Mucosa of gallbladder (tissue), 1 donor: ENCODE measurements at places on chromosomes 7 and 10. TPM values are rescaled to one million over a fixed set of nuclear protein-coding genes. Genes with fewer than 3 reads are reported as not detected.

VGF gene
- 0.29 TPM for total RNA-seq

PYROXD2 gene
- total RNA-seq = 23.1 TPM

ACBD7 gene
- total RNA-seq = 0.40 TPM

SPDYE1 gene
- not detected for total RNA-seq

ST8SIA6 gene
- 0.92 TPM for total RNA-seq

LHFPL3 gene
- not detected for total RNA-seq

PRSS37 gene
- total RNA-seq = not detected

ZKSCAN1 gene
- 173 TPM for total RNA-seq

FGFR2 gene
- 135 TPM for total RNA-seq

OPN4 gene
- not detected for total RNA-seq

IDI2 gene
- not detected for total RNA-seq

- DNase-seq = no peak
These were observed 78.2 kb downstream of the NKX6-2 start for GRCh38 chr10:132707776-132708171.

- DNase-seq = no peak
These were observed 158.6 kb downstream of the SNX13 start for GRCh38 chr7:17781491-17782215.

GRCh38 chr7:113722006-113722405 lies 196.8 kb downstream of the PPP1R3A start:
- no peak for DNase-seq

DNA sequence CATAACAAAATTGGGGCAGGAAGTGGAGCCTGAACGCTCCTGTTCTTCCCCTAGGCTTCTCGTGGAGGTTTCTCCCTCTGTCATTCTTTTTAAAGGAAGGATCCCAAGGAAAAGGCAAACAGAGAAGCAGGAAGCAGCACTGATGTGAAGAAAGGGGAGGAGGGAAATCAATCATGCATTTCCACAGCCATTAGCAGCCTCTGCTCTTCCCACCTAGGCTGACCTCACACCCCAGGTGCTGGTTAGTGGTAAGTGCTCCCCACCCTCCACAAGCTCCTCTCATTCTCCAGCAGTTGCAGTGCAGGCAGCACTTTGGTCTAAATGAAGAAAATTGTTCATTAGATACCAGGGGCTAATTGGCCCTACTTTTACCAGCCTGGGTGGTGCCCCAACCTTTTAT lies 2.6 kb downstream of the CRHR2 start:
- no peak for DNase-seq

DNA sequence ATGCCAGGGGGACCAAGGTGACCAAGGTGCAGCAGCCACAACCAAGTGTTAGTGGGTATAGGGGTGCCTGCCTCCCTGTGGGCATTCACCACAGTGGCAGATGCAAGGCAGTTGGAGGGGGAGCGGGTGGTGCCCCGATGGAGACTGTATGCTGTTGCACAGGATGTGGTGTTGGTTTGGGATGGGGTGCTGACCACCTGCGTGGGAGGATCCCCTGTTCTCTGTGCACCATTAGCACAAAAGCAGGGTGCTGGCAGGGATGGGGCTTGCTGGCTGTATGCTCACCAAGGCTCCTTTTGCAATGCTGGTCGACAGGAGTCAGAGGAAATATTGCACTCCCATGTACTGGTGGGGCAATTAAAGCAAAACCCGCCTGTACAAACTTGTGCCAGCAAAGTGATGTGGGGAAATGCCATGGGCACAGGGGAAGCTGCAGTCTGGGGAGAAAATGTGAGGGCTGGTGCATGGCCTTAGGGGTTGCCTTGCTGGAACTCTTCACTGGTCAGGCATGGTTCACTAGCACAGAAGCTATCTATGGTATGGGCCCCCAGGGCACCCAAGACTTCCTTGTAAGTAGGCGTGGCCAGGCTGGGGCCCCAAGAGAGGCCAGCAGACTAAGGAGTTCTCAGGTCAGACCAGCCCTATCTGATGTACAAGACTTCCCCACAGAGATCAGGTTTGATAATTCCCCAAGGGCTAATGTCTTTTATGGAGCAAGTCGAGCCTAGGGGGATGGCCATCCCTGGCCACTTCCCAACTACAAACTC lies 51.9 kb upstream of the GNAT3 start:
- DNase-seq = no peak

DNA sequence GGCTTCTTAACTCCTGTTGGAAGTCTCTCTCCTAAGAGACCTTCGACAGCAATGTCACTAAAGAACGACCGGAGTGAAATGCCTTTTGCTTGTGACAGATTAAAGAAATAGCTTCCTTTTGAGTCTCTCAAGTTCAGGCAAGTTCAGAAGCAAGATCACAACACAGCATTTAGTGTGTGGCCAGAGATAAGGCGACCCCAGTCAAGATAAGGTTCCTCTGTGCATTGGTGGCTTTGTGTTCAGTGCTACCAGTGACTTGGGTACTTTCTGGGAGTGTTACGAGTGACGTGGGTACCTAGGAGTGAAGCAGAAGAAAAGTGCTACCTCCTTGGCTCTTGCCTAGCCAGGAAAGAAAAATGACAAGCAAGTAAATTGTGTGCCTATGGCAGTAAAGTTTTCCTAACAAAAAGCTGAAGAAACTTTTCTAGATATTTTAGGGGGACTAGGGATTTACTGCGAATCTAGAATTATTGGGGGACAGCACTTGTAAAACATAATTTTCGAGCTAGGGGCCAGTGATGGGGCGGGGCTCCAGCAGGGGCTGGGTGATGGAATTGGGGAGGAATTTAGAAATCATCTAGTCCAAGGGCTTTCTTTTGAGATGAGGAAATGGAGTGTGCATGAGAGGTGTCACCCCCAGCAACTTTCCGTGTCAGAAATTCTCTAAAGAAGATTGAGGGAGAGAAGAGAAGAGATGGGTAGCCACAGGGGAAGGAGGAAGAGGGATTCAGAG lies 191.9 kb upstream of the LYZL2 start:
- DNase-seq = no peak

- no peak for DNase-seq
These were observed 188.3 kb upstream of the STK17A start for GRCh38 chr7:43394441-43395130.

- DNase-seq = no peak
These were observed 33.8 kb upstream of the TRIM8 start for GRCh38 chr10:102610441-102610887.

- peak; percentile 19 for DNase-seq
These were observed 84.7 kb downstream of the TMEM178B start for GRCh38 chr7:141158561-141158960.

DNA sequence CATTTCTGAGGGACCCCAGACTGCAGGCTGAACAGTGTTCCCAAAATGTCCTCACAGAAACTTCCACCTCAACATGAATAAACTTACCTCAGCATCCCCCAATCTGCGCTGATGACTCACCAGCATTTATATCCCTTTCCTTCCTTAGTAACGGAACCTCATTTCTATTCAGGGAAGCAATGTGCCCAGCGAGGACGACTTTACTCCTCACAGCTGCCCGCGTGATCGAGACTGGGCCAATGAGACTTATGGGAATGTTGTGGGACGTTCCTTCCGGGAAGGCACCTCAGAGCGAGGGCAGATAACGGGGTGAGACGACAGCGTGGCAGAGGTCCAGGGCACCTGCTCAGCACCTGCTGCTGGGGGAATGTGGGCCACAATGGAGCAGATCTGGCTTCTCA lies 73.1 kb upstream of the CAMK2B start:
- DNase-seq = no peak
